Fibroblast of villous mesenchyme (primary cell): ENCODE measurements at places on chromosomes 5 and 9. TPM values are rescaled to one million over a fixed set of nuclear protein-coding genes. Genes with fewer than 3 reads are reported as not detected.

GPX3 gene
- total RNA-seq: 3.5 and 3.9 TPM in 2 replicates

TEX48 gene
- total RNA-seq: not detected in 2 replicates

SLC36A2 gene
- total RNA-seq: not detected in 2 replicates

PIP5KL1 gene
- 2.6 and 3.5 TPM in 2 replicates for total RNA-seq

REEP2 gene
- 13.0 and 16.4 TPM in 2 replicates for total RNA-seq

CCDC127 gene
- total RNA-seq: 4.2 and 4.3 TPM in 2 replicates
